ENCODE measurements at places on chromosomes 12 and 14.

- DNase-seq, result no peak
Measured at GRCh38 chr12:7310070-7310469, 6.2 kb downstream of the ACSM4 start.

DNA sequence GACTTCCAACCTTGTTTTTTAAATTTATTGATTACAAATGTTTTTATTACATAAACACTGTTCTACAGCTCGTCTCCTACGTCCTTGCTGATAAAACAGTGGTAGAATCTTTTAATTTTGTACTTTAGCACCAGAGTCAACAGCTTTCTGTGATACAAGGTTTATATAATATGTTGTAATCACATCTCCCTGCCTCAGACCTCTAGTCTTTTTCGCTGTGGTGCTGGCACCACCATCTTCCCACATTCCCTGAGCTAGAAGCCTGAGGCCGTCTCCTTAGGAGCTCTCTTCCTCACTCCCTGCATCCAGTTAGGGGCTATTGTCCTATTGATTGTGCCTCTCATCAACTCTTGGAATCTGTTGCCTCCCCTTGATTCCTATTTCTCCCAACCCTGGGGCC lies 17.1 kb downstream of the MTHFD1 start:
- no peak for DNase-seq

DNA sequence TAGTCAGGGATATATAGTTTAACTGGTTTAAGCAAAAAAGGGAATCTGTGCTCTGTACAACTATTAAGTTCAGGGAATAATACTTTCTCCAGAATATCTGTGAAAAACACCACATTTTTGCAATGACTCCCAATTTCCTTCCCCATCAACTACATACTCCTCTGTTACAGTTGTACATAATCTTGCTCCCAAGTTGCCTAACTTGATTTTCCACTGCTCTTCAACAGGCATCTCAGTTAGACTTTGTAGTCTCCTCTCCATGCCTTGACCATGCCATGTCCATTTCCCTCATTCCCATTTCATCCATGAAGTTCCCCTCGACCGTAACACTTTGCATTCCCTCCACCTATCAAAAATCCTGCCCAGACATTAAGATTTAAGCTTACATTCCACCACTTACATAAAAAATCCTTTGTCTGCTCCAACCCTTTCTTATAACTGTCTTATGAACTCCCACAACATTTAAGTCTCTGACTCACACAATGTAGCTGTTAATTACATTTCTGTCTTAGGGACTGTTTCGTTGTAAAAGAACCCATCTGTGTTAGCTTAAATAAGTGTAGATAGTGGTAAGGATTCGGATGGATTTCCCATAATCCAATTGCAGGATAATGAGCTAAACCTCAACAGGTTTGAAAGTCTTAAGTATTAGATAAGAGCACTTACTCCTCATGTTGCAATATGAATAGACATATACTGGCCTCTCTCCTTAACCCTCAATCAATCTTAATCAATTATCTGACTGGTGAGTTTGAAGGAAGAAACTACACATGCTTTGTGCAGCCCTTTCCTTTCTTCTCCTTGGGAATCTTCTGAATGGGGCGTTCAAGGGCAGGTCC lies 156.5 kb downstream of the PAWR start:
- no peak for DNase-seq

DNA sequence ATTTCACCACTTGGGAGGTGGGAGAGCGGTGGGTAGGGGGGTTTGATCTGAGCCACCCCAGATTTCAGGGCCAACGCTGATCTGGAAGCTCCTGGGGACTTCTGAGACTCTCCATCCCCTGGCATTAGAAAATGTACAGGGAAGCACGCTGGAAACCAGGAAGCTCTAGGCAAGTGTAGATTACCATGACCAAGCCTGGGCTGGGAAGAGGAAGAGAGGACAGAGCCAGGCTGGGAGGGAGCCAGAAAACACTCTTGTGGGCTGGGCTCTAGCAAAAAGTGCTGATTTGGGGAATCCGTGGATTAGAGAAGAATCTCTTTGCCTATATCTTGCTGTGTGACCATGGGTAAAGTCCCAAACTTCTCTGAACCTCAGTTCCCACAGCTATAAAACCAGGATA lies 236.7 kb downstream of the BCL11B start:
- no peak for DNase-seq

GRCh38 chr14:47539031-47539461 lies 136.4 kb downstream of the MDGA2 start:
- no peak for DNase-seq

DNA sequence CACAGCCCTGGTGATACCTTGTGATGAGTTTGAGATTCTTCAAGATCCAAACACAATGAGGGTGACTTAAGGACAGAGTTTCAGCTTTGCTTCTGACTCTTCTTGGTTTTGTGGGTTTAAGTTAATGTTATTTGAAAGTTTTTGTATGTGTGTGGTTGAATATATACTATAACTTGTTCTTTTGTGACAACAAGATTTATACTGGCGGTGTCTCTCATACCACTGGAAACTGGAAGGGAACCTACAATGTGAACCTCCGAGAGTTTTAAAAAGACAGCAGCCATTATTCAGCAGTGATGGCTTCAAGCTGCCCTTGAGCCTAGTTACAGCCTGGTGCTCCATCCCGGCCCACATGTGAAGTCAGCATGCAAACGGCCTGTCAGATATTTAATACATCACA lies 87.9 kb upstream of the IGF1 start:
- no peak for DNase-seq

GRCh38 chr14:80388980-80389711 lies 177.8 kb upstream of the DIO2 start:
- no peak for DNase-seq
